ENCODE measurements at places on chromosomes 13 and 19.

DNA sequence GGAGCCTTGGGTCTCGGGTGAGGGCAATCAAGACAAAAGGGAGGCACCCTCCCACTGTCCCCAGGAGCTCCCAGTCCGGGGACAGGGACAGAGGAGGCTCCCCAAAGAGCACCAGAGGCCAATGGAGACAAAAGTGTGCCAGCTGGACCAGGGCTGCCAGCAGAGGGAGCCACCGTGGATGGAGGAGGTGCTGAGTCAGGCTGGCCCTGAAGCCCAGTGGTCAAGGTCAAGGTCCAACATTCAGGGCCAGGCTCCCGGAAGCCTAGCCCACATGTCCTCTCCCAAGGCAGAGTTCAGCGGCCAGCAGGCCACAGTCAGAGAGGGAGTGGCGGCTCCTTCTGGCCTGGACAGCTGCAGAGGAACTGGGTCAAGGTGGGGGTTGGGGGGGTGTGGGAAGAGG lies 8.4 kb downstream of the COL5A3 start:
- DNase-seq = no peak

GRCh38 chr19:34589730-34590129 lies 87.2 kb downstream of the SCGB2B2 start:
- DNase-seq = no peak

- DNase-seq = no peak
Observed at GRCh38 chr19:54478677-54479266, 5.7 kb upstream of the CDC42EP5 start.

DNA sequence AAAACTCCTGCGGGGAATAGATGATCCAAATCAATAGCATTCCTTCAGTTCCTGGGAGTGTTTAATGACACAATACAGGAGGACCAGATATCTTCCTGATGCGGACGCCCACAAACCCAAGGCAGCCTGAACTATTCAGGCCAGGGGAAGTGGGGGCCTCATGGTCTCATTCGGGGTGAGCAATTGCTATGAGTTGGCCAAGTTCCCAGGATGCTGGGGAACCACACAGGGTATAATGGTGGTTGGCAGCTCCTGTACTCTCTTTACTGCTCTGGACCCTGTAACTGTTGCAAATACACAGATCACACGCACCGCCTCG lies 401.2 kb downstream of the IRS2 start:
- DNase-seq = no peak

DNA sequence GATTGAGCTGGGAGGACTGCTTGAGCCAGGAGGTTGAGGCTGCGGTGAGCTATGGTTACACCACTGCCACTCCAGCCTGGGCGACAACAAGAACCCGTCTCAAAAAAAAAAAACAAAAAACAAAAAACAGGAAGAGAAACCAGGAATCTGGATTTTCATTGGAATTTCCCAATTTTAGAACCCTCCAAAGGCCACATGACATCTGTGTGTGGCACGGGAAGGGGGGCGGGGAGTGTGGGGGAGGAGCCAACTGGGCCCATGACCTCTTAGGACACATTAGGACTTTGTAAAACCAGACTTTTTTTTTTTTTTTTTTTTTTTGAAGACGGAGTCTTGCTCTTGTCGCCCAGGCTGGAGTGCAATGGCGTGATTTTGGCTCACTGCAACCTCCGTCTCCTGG lies 21.2 kb upstream of the MYDGF start:
- DNase-seq = no peak

DNA sequence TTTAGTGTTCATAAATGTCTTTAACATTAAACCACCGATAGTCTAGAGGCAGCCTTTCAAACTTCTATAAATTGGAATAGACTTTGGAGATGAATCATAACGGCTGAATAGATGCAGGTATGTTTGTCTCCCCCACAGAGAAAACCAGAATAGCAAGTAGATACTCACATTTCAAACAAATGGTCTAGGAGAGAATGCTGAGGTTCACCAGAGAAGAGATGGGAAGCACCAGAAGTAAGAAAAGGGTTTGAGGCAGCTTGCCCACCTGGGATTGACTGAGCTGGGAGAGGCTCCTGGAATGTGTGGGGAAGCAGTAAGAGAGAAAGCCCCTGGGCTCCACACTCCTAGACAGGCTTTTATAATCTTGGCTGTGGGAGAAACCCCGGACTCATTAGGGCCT lies 6.4 kb downstream of the IGFL3 start:
- no peak for DNase-seq

GRCh38 chr13:112803422-112803821 lies 113.6 kb downstream of the ATP11A start:
- no peak for DNase-seq

- no peak for DNase-seq
Observed at GRCh38 chr13:93726173-93726957, 499.8 kb downstream of the GPC6 start.

DNA sequence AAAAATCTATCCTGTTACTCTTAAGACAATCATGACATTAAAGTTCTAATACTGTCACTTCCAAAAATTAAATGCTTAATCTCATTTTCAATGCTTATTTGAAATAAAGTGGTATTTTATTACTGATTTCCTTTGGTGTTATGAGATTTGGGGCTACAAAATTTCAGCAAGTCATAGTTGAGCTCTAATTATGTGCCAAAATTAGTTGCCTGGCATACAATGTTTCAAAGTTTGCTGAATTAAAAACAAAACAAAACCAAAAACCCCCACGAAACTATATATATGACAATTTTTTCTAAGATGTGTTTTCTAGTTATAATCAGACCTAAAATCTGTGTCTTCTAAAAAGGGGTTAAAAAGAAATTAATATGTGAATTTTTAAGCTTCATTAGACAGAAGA lies 62.2 kb downstream of the KCNRG start:
- no peak for DNase-seq

DNA sequence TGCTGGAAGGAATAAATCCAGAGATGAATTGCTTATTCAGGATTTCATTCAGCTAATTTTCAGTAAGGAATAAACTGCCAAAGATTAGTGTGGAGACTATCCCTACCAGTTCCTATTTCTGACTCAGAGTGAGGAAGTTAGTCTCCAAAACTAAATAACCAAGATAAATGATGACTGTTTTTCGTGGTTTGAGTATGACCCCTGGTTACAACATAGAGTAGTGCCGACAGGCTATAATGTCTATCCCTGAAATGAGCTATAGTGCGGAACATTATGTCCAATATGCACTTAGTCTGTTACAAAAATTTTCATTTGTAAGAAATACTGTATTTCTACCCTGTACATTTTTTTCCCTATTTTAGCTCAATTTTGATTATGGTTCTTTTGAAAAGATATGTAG lies 51.4 kb downstream of the NBEA start:
- DNase-seq = no peak
